ENCODE measurements at places on chromosomes 7 and 10.

- no peak for DNase-seq
Measured at GRCh38 chr7:150909200-150909995, 57.1 kb downstream of the AOC1 start.

GRCh38 chr7:127665922-127666321 lies 13.9 kb downstream of the SND1 start:
- no peak for DNase-seq

DNA sequence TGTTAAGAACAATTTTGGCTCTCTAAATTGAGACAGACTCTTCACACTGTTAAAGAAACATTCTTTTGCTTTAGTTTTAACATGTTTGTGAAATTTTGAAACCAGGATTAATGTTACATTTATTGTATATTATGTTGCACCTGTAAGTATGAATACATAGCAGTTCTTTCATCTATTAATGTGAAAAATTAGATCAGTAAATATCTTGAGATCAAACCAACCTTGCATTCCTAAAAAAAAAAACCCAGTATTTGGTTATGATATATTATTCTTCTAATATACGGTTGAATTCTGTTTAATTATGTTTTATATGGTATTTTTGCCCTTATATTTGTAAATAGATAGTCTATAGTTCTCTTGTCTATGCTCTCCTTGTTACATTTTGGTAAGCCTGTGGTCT lies 219.4 kb downstream of the BMPER start:
- DNase-seq = no peak

DNA sequence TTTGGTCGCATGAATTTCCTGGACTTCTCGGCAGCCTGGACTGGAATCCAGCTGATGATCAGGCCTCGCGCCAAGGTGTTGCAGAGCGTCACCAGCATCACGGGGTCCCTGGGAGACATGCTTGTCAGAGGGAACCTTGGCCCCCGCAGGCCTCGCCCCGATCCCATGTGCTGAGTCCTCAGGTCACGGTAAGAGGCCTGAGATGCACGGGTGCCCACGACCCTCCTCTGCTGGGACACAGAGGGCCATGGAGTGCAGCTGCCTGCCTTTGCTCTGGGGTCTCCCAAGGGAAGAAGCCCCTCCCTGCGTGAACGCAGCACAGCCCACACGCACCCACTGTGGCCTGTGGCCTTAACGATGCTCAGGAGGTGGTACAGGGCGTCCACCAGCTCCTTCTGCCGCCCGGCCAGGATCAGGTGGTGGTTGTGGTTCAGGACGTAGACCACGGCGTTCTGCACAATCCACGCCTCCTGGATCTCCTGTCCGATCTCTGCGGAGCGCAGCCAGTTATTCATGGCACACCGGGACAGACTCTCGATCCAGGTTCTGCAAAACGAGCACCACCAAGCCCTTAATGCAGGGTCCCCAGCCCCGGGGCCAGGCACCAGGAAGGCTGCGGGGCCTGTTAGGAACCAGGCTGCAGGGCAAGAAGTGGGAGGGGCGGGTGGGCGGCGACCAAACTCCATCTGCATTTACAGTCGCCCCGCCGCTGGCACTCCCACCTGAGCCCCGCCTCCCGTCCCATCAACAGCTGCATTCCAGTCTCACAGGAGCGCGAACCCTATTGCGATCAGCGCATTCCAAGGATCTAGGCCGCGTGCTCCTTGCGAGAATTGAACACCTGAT lies 29.4 kb downstream of the CFAP46 start:
- DNase-seq = no peak

GRCh38 chr10:1544929-1545328 lies 192.4 kb downstream of the ADARB2 start:
- no peak for DNase-seq

GRCh38 chr10:117004227-117005025 lies 561 bp downstream of the SHTN1 start:
- DNase-seq = no peak

DNA sequence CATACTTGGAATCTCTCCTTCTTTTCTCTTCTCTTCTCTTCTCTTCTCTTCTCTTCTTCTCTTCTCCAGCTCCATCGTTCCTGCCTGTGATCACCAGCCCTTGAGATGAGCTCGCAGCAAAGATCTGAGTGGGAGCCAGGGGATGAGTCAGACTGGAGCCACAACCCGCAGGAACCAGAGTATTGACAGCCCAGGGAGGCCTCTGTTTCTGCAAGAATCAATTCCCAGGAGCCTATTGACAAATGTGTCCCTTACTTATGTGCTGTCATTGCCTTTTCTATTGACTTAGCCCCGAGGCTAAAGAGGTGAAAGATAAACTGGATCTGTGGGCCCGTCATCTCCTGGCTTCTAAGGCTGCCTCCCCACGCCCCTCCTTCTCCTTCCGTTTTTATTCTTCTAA lies 13.1 kb upstream of the HABP2 start:
- no peak for DNase-seq

- DNase-seq = no peak
Measured at GRCh38 chr7:5605775-5606634, 175.5 kb downstream of the RNF216 start.

DNA sequence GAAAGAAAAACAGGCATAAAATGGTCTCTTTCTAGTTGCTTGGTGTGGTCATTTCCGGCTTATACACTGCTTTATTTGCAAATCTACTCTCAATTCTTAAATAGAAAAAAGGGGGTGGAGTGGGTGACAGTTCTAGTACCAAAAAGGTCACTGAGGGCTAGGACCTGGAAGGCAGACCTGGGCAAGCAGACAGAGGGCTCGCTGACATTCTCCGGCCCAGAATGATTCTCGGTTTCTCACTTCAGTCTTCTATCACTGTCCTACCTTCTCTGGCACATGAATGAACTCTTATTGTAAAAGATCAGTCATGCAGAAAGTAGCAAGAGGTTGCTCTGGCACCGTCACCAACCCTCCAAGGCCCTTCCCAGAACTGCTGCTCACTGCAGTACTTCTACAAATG lies 54.0 kb downstream of the MALSU1 start:
- no peak for DNase-seq

DNA sequence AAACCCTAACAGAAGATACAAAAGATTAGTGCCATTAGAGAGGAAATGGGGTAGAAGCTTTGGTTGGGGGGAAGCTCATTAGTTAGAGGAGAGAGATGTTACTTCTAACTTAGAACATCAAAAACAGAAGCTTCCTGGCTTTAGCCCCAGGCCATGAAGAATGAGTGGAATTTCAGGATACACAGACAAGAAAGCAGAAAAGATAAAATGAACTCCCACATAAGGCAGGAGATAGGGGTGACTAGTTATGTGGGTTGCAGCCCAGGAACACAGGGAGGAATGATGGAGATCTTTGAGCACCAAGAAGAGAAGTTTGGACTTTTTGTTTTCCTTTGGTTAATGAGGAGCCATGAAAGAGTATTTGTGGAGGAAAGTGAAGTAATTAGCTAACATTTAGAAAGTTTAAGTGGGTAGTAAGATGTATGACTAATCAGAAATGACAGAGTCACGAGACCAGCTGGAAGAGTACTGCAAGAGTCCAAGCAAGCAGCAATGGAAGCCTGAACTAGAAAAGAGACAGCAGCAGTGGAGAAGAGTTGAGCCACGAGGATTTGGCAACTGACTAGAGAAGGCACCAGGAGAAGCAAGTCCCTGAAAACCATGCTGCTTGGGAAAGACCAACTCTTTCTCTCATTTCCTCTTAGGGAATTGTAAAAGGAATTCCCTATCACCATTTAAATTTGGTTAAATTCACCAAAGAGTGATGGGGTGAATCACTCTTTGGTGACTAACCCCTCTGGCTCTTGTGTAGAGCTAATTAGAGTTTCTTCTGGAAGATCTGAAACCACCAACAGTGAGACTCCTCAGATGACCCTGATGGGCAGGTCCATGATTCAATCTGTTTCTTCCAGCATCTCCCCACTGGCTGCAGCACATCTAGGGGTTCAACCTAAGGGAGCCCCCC lies 131.9 kb downstream of the KCNMA1 start:
- DNase-seq = peak; percentile 93

- DNase-seq = no peak
Measured at GRCh38 chr7:106344861-106345260, 60.1 kb upstream of the NAMPT start.

- DNase-seq = no peak
Measured at GRCh38 chr10:117532451-117533107, 10.0 kb upstream of the EMX2 start.

- DNase-seq = no peak
Measured at GRCh38 chr7:156650042-156650441, 9.5 kb downstream of the RNF32 start.

GRCh38 chr10:76922666-76923065 lies 714.9 kb downstream of the KCNMA1 start:
- DNase-seq = no peak

DNA sequence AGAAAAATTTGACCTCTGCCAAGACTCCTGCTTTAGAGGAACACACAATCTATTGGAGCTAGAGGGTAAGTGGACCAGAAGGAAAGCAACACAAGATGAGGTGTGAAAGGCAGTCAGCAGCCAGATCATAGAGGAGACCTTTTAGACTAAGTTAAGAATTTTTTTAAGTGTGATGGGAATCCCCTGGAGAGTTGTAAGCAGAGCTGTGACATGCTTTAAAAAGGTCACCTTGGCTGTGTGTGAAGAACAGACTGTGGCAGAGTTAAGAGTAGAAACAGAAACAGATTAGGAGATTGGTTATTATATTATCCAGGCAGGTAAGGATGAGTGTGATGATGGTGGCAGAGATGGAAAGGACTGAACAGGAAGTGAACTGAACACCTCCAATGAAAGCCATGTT lies 23.5 kb downstream of the CPEB3 start:
- DNase-seq = no peak

GRCh38 chr10:87862679-87863052 lies 667 bp downstream of the KLLN start:
- DNase-seq = no peak

GRCh38 chr10:51459476-51459875 lies 239.9 kb downstream of the CSTF2T start:
- no peak for DNase-seq

- no peak for DNase-seq
Measured at GRCh38 chr10:125113691-125114371, 46.5 kb downstream of the CTBP2 start.

DNA sequence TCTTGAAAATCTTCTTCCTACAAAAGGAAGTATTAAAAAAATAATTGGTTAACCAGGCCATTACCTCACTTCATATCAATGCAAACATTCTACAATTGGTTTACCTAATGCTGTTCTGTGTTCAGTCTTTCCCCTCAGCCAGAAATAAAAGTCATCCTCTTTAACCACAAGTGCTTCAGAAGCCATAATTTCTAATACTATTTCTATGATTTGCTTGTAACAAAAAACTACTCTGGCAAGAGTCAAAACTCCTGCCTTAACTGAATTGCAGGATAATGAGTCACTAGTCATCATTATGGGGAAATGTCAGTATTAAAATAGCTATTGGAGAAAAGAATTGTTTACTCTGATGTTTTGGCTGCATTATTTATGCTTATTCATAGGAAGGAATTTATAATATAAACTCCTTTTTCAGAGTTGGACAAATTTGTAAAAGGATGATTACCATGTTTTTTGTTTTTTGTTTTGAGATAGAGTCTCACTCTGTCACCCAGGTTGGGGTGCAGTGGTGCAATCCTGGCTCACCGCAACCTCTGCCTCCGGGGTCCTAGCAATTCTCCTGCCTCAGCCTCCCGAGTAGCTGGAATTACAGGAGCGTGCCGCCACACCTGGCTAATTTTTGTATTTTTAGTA lies 55.5 kb upstream of the ODAD2 start:
- DNase-seq = peak; percentile 92

DNA sequence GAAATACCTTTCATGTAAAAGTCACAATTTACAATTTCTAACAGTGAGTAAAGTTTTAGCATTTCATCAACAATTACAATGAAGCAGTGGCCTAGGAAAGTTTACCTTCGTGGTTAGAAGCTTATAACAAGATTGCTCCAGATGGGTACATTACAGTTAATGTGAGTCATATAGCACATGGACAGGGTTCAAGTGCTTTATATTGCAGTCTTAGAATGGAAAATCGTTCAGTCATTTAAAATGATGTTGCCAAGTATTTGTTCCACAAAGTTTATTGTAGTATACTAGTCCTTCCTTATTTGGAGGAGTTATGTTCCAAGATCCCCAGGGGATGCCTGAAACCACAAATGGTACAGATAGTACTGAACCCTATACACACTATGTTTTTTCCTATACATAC lies 174.6 kb upstream of the TARP start:
- no peak for DNase-seq

DNA sequence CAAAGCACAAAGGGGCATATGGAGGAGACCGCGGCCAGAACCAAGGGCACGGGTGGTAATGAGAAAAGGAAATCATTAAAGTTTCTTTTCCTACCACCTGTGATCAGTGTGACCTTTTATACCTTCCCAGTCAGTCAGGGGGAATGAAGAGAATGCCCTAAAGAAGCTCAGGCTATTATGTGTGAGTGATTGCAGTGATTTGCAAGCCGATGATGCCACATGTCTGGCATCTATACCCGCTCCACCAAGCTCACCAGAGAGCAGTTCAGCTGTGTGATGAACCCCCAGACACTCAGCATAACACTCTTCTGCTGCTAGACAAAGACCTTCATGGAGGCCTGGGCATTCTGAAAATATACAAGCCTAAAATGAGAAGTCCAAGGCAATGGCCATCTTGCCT lies 106.2 kb upstream of the AGK start:
- DNase-seq = no peak

GRCh38 chr7:92602352-92603088 lies 12.3 kb upstream of the FAM133B start:
- DNase-seq = no peak

- DNase-seq = no peak
Measured at GRCh38 chr10:5159126-5159525, 25.8 kb downstream of the AKR1C8 start.

GRCh38 chr7:86814661-86815379 lies 171.1 kb downstream of the GRM3 start:
- no peak for DNase-seq

DNA sequence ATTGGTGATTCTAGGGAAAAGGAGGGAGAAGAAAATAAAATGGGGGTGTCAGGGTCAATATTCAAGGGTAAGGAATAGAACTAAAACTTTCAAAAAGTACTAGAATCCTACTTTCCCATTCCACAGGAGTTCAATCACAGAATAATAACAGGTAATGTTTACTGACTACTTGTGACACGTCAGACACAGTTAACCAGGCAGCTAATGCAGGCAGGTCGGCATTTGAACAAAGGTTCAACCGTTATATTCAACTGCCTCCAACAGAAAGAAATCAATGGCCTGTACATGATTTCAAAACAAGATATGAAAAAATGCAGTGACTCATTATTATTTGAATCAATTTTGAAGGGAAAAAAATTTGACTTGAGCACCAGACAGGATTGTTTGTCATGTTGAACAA lies 3.1 kb downstream of the ASB15 start:
- no peak for DNase-seq

GRCh38 chr10:27192284-27192683 lies 37.1 kb downstream of the MASTL start:
- DNase-seq = peak; percentile 75

- DNase-seq = no peak
Measured at GRCh38 chr10:74328388-74328787, 177.4 kb downstream of the ADK start.

- no peak for DNase-seq
Measured at GRCh38 chr10:78211561-78212051, 177.9 kb downstream of the RPS24 start.

Measured in AG04449 (cell line).